ENCODE measurements at places on chromosomes 4 and X. TPM values are rescaled to one million over a fixed set of nuclear protein-coding genes. Genes with fewer than 3 reads are reported as not detected.

DNA sequence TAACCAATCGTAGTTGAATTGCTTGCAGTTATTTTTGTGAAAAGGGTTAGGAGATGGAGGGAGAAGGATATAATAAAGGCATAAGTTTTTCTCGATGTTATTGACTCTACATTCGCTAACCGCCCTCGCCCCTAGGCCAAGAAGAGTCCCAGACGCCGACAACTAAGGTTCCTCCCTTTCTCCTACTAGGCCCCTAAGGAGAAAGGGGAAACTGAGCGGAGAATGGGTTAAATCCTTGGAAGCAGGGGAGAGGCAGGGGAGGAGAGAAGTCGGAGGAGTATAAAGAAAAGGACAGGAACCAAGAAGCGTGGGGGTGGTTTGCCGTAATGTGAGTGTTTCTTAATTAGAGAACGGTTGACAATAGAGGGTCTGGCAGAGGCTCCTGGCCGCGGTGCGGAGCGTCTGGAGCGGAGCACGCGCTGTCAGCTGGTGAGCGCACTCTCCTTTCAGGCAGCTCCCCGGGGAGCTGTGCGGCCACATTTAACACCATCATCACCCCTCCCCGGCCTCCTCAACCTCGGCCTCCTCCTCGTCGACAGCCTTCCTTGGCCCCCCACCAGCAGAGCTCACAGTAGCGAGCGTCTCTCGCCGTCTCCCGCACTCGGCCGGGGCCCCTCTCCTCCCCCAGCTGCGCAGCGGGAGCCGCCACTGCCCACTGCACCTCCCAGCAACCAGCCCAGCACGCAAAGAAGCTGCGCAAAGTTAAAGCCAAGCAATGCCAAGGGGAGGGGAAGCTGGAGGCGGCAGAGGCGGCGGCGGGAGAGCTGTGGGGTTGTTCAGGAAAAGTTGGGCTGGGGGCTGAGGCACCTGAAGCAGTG, 5.9 kb downstream of the ATOH1 start:
- no peak for DNase-seq

DNA sequence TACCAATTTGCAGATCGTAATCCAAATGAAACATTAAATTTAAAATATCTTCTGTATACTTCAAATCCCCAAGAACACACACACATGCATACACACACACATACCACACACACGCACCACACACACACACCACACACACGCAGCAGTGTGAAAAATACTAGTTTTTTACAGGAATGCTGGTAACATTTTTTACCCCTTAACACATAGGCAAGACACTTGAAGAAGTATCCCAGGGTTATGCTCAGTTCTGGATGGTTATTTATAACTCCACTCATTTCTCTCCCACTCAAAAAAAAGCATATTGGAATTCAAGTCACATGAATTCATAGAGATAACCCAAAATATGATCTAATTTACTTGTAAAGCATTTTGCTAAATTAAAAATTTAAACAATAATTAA, 325.5 kb upstream of the SLC7A11 start:
- DNase-seq = no peak

GRCh38 chr4:128600996-128601871, 208.3 kb upstream of the JADE1 start:
- peak; percentile 65 for DNase-seq

- no peak for DNase-seq
These were observed 17.6 kb downstream of the SH3RF1 start for GRCh38 chr4:169253113-169253671.

GRCh38 chrX:77404419-77404818, 42.8 kb upstream of the FGF16 start:
- DNase-seq = no peak

- no peak for DNase-seq
These were observed 27.1 kb upstream of the IGFBP7 start for GRCh38 chr4:57137261-57137660.

- DNase-seq = no peak
These were observed 47.2 kb upstream of the TMEM33 start for GRCh38 chr4:41887821-41888686.

The FGF13 gene
- 4.3 TPM for total RNA-seq

DNA sequence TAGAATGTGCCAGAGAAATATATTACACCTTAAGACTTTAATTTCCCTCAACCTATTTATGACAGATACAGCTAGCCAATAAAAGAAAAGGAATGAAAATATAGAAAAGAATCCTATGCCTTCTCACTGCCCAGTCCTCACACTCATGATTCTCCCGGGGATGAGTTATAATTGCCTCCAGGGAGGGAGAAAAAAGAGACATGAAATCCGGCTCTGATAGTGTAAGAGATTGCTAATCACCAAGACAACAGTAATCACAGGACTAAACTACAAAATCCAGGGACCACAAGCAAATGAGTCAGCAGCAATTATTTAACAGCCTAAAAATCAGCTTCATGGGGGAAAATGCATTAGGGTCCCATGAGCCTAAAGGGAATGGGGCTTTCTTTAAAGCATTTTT, 95.9 kb upstream of the DUSP21 start:
- no peak for DNase-seq

- DNase-seq = no peak
These were observed 263.4 kb upstream of the GPR101 start for GRCh38 chrX:137297167-137297566.

DNA sequence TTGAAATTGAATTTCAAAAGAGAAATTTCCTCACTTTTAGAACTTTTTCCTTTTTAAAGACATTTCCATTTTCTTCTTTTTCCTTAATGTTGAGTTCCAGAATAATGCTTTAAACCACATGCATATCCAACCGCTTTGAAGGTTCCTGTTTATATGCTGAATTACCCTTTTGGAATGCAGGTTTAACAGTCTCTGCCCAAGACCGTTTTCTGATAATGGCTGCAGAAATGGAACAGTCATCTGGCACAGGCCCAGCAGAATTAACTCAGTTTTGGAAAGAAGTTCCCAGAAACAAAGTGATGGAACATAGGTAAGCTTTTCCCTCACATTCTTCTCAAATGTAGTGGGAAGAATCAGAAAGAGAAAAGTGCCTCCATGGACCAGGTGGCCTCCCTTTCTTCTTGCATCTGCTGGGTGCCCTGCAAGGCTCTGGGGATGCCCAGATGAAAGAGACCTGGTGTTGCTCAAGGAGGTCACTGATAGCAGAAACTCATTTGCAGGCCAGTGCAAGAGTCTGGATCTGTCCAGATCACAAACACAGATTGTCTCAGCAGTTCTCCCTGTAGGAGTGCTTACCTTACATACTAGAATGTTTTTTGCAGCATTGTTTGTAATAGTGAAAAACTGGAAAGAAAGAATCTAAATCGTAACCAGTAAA, 42.9 kb downstream of the MOSPD2 start:
- DNase-seq = no peak

- no peak for DNase-seq
These were observed 230.0 kb downstream of the CCSER1 start for GRCh38 chr4:90357117-90357710.

DNA sequence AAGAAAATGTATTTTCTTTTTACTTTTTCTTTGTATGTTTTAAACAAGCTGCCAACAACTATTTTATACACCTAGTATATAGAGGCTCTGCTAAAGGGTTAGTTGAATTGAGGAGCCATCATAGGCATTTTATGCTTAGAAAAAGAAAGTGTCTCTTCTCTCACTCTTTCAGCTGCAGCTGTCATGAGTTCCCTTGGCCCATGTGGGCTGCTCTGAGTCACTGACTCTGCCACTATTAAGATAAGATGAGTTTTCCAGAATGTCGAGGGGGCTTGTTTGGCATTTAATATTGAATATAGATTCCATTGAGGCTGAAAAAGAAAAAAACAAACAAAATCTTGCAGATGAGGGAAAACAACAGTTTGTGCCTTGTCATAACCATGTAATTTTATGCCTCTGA, 126.0 kb upstream of the PAQR3 start:
- no peak for DNase-seq

Data from left cardiac atrium (tissue), 4 donors.